ENCODE measurements at places on chromosomes 16 and 17.
A peak's percentile ranks its signal among the peaks of the same experiment; 100 is the strongest.

GRCh38 chr16:54242199-54242598 is 44.4 kb downstream of the IRX3 start:
- no peak for DNase-seq

DNA sequence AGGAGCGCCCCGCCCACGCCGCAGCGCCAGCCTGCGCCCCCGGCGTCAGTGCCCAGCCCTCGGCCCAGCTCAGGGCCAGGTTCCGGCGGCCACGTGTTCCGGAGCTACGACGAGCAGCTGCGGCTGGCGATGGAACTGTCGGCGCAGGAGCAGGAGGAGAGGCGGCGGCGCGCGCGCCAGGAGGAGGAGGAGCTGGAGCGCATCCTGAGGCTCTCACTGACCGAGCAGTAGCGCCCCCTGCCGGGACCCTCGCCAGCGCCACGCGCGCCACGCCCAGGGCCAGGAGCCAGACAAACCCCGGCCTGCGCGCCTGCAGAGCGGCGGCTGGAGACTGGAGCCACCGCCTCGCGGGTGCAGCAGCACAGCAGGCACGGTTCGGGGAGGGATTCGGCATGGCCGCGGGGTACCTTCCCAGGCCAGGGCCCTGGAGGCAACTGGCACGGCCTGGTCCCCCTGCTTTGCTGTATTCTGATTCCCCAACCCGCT is 9.3 kb downstream of the CORO6 start:
- peak; percentile 85 for DNase-seq

DNA sequence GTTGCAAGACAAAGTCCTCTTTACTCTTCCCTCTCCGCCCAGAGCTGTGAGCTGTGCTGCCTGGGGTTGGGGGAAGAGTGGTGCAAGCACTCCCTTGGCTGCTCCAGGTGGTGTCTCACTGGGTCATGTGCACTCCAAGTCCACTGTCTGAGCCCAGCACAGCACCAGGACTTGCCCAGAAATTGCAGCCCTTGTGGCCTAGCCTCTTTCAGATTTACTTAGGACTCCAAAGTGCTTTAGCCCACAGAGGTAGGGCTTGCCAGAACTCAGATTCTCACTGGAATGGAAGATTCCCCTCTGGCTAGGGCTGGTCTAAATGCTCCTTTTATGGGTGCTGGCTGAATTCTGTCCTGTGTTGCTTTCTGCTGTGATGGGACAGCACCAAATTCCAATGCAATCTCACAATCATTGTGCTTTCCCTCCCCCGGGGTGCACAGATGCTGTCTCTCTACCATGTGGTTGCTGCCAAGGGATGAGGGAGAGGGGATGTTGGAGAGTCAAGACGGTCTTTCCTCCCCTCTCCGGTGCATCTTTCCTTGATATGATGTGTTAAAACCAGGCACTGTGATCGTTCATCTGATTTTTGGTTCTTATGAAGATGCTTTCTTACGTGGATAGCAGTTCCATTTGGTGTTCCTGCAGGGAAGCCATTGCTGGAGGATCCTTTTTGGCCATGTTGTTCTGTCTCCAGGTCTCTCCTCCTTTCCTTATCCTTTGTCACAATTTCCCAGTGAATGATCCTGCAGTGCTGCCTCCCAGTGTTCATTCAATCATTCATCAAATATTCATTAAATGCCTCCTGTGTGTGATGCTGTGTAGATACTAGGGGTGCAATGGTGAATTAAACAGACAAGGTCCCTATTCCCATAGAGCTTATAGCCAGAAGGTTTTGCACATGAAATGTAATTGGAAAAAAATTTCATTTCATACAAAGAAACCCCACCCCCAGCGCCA is 216.3 kb downstream of the SPECC1 start:
- no peak for DNase-seq

DNA sequence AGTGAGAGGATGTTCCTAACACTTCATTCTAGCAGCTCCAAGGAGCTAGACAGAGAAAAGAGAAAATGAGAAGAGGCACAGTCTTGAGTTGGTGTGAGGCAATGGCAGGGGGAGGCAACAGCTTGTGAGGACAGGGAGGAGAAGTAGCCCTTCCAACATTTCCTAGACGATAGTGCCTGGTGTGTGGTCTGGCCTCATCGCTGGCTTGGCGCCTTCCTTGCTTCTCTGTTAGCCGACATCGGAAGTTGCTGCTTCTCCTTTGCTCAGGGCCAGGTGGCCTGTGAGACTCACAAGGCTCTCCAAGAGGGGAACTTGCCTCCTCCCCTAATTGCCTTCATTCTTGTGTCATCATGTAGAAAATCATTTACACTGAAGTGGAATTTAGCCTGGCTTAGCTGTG is 208.7 kb downstream of the MAP2K4 start:
- DNase-seq: no peak

Measured in fibroblast of skin of right quadriceps (primary cell).